ENCODE measurements at places on chromosomes 1 and 21.

- no peak for DNase-seq
Observed at GRCh38 chr1:178349801-178350200, 147.0 kb downstream of the CLEC20A start.

DNA sequence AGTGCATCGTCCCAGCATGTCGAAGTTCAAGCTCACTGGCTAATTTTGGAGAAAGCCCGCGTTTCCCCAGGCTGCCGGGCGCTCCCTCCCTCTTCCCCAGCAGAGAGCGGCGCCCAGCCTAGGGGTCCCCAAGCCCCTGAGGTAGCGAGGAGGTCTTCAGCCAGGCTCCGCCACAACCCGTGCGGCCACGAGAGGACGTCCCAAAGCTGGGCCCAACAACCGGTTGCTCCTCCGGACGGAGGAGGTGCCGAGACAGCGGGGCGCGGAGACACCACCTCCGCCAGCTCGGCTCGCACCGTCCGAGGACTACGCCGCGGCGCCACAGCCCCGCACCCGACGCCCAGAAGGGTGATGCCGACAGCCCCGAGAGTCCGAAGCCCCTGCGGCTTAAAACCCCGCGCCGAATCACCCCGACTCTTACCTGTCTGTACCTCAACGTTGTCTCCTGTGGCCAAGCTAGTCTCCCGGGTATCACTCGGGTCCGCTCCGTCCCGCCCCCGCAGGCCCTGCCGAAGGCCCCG lies at the start of gene DENND2C:
TSS of gene DENND2C (minus strand) at position 488 of the 521 bp plus-strand sequence. CDS start 44,065 bp downstream, outside the sequence.
- DNase-seq, result no peak

GRCh38 chr1:182679684-182680083 lies 4.7 kb downstream of the RGS8 start:
- no peak for DNase-seq

DNA sequence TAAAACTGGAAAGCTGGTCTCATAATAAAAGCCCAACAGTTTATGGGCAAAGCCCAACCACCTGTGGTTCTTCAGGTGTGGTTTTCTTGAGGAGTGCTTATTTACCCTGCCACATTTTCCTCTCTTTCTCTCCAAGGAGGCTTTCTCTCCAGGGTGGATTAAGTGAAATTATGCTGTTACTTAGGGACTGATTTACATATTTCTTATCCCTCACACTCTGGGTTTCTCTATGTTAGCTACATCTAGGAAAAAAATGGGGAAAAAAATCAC lies 4.8 kb downstream of the TBX19 start:
- no peak for DNase-seq

DNA sequence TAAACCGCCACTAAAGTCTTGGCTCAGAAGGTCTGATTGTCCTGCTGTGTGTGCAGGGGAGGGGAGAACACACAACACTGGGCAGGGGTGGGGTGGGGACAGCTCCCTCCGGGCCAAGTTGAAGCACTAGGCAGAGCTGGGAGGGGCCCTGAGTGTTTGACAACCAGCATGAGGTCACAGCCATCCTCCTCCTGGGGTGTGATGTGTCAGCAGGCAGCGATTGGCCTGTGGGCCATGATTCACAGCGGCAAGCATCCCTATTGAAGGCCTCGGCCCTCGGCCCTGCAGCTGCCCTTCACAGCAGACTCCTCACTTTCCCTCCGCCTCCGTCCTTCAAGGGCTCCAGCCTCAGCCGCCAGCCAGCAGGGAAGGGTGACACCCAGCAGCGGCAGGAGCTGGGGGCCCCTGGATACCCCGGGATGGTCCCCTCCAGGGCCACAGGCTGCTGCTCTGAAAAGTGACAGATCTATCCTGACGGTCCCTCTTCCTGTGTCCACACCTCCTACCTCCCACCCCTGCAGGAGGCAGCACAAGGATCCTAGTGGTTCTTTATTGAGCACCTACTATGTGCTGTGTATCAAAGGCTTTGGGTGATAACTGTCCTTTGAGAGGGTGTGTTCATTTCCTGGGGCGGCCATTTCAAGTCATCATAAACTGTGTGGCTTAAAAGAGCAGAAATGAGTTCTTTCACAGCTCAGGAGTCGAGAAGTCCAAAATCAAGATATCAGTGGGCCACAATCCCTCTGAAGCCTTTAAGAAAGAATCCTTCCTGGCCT lies 66.0 kb upstream of the SLC25A33 start:
- DNase-seq, result no peak

DNA sequence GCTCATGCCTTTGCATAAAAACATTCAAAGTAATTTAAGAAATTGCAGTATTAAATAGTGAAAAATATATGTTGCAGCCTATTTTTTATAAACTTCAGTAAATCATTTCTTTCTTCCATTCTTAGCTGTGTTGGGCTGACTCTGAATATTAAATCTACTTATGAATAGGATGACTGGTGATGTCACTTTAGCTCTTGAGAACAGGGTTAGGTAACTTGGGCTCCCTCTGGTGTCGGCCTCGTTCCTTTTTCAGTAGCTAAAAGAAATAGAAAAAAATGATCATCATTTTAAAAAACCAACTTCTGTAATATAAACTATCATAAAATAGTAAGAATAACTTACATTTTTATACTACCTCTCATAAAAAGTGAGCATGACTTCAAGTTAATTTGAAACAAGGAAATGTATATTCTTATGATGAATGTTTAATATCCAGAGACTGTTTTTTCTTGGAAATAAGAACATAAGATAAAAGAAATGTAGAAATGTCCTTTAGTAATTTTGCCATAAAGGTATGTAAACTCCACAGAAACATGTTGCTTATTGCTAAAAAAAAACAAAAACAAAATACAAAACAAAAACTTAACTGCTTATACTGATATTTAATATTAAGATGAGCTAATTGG lies 26.8 kb upstream of the NCAM2 start:
- no peak for DNase-seq

- no peak for DNase-seq
Observed at GRCh38 chr1:210344706-210345105, 16.0 kb downstream of the HHAT start.

DNA sequence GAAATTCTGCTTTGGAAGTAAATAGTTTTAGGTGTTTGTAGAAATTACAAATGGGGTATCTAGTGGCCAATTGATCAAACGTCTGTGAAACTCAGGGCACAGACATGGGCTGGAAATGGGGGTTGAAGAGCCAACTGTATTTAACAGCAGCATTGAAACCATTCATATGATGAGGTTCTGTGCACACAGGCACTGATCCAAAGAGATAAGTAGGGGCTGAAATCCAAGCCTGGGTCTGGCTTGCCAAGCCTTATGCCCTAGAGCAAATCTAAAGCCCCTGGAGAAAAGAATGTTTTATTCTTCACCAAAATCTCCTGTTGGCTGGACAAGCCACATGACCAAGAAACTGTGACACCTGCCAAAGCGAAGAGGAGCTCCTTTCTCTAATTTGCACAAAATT lies 67.6 kb upstream of the ST6GALNAC5 start:
- DNase-seq, result no peak

Data from stimulated activated CD8-positive, alpha-beta memory T cell treated with anti-CD3 and anti-CD28 coated beads, Interleukin-4, amount 100 ng/mL, for 4 hours (primary cell).